ENCODE measurements at places on chromosomes 2 and 18. TPM values are rescaled to one million over a fixed set of nuclear protein-coding genes. Genes with fewer than 3 reads are reported as not detected.

- H3K4me1 ChIP-seq, result no peaks in the 10 kb centered on the region
- no peak for DNase-seq
- peaks cover 4% of the 10 kb centered on the region for H3K36me3 ChIP-seq
- H3K27me3 ChIP-seq, result no peaks in the 10 kb centered on the region
These were observed 101.7 kb upstream of the RBBP8 start for GRCh38 chr18:22831441-22831904.

DNA sequence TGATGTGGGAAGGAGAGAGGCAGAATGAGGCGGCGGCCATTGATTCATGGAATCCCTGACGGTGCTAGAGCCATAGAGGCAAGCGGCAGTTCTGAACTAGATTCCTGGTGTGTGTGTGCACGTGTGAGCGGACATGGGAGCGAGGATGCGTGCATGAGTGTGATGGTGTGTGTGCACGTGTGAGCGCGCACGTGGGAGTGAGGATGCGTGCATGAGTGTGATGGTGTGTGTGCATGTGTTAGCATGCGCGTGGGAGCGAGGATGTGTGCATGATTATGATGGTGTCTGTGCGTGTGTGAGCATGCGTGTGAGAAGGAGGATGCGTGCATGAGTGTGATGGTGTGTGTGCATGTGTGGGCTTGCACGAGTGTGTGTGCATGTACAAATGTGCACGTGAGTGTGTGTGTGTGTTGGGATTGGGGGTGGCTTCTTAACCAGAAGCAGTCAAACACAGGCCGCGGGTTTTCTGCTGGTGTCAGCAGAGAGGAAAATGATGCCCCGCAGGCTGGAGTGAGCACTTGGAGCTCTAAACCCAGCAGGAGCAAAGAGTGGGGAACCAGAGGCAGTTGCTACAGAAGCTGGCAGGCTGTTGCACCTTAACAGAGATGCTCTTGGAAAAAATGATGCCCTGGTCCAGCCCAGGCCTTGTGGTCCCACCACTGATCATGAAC is 29.5 kb downstream of the DIPK1C start:
- DNase-seq, result no peak
- H3K27me3 ChIP-seq, result peaks cover 2% of the 10 kb centered on the region
- no peaks in the 10 kb centered on the region for H3K36me3 ChIP-seq
- peaks cover 5% of the 10 kb centered on the region for H3K4me1 ChIP-seq

DNA sequence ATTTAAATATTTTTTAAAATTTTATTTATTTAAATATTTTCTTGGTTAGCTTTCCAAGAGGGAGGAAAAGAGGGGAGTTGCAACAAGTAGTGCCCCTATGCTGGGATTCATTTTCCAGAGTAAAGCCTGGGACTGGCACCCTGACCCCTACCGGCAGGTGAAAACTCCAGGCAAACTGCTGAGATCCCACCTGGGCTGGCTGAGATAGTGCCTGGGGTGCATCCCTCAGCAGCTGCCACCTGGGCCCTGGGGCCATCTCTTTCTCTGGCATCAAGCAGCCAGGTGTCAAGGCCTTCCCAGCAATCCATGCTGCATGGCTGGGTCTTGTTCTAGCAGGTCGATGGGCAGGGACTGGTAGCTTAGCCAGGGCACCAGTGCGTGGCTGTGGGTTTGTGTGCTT is 6.6 kb downstream of the SIX2 start:
- H3K4me1 ChIP-seq, result peaks cover 18% of the 10 kb centered on the region
- no peak overlapping the region for H3K4me3 ChIP-seq
- peaks cover 100% of the 10 kb centered on the region for H3K27me3 ChIP-seq
- no peak for DNase-seq

DNA sequence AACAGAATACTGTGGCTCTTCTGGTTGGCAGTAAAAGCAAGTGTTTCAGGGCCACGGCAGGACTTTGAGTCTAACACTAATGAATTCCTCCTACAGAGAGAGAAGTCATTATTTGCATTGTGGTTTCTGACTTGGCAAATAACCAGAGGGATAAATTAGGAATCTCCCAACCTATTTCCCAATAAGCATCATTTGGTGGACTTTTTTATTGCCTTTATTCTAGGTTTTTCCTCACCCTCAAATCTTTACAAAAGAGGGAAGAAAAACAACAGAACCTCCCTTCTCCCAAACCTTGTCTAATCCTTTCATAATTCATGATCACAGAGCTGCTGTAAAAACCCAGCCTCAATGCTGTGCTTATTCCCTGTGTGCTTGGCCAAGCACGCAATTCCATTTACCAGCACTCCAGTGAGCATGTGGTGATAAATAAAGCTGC is 179.7 kb downstream of the AGPS start:
- H3K36me3 ChIP-seq, result no peaks in the 10 kb centered on the region
- H3K4me3 ChIP-seq, result no peak overlapping the region
- H3K4me1 ChIP-seq, result peaks cover 14% of the 10 kb centered on the region
- H3K27me3 ChIP-seq, result no peaks in the 10 kb centered on the region

- peaks cover 56% of the 10 kb centered on the region for H3K4me1 ChIP-seq
- peak overlapping the region; percentile 38 for H3K4me3 ChIP-seq
- no peak for DNase-seq
- H3K27ac ChIP-seq, result peak overlapping the region; percentile 27
- H3K36me3 ChIP-seq, result no peaks in the 10 kb centered on the region
These were observed 110.3 kb downstream of the SMAD7 start for GRCh38 chr18:48840491-48840877.

DNA sequence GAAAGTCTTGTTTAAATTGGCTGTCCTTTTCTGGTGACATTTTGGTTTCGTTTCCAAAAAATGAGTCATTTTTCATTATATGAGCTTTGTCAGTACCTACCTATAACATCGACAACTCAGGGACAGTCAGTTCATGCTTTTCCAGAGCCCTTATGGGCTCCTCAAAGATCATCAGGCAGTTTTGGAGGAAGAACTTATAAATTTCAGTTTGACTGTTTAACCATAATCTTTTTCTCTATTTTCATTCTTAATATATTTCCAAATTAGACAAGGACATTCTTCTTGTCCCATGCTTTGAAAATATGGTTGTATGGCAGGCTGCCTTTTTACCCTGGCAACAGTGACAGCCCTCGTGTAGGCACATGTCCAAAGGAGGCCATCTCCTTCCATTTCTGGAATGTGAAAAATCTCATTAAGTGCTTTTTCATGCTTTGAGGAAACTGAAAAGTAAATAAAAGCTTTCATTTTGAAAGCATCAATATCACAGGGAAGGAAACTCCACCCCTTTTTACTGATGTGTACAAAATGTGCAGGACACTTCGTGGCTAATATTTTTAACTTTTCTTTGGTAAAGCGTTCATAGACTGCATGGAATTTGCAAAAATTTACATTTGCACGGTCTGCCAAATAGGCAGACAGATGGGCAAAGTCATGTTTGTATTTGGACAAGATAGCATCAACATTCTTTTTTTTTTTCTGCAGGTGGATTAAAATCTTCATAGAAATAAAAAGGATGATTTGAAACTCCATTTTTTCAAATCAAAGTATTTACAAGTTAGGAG is 7.2 kb upstream of the PROC start:
- H3K27me3 ChIP-seq, result peaks cover 13% of the 10 kb centered on the region
- no peak overlapping the region for H3K4me3 ChIP-seq
- no peaks in the 10 kb centered on the region for H3K36me3 ChIP-seq
- DNase-seq, result no peak
- H3K27ac ChIP-seq, result no peak overlapping the region

- H3K27ac ChIP-seq, result no peak overlapping the region
- no peaks in the 10 kb centered on the region for H3K4me1 ChIP-seq
- no peak for DNase-seq
- H3K27me3 ChIP-seq, result no peaks in the 10 kb centered on the region
- no peaks in the 10 kb centered on the region for H3K36me3 ChIP-seq
These were observed 245.7 kb downstream of the IKZF2 start for GRCh38 chr2:212905640-212906201.

DNA sequence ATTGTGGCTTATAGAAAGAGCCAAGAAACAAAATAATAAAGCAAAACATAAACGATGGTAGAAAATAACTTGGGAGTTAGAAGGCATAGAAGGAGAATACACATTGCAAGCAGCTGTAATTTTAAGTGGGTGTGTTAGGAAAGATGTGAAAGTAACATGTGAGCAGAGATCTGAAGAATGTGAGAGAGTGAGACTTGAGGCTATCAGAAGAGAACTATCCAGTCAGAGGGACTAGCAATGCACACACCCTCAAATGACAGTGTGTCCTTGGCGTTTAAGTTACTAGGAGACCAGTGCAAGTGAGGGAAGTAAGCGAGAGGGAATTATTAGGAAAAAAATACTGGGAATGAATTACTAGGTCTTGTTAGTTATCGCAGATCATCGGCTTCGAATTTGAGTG is 304.9 kb downstream of the DSEL start:
- no peak for DNase-seq
- H3K27me3 ChIP-seq, result no peaks in the 10 kb centered on the region
- H3K36me3 ChIP-seq, result no peaks in the 10 kb centered on the region
- H3K4me3 ChIP-seq, result no peak overlapping the region
- no peak overlapping the region for H3K27ac ChIP-seq
- H3K4me1 ChIP-seq, result peaks cover under 1% of the 10 kb centered on the region

GRCh38 chr18:26840965-26841364 is 24.5 kb downstream of the AQP4 start:
- no peaks in the 10 kb centered on the region for H3K4me1 ChIP-seq
- H3K4me3 ChIP-seq, result no peak overlapping the region
- H3K36me3 ChIP-seq, result peaks cover 6% of the 10 kb centered on the region
- no peak overlapping the region for H3K27ac ChIP-seq
- no peaks in the 10 kb centered on the region for H3K27me3 ChIP-seq
- no peak for DNase-seq

MYO3B gene
- not detected for total RNA-seq

PGAP1 gene
- total RNA-seq, result 45.1 TPM

FAM237A gene
- not detected for total RNA-seq

PLCD4 gene
- 0.37 TPM for total RNA-seq

EVA1A gene
- 3.8 TPM for total RNA-seq
